ENCODE measurements at places on chromosomes 2 and 18.

DNA sequence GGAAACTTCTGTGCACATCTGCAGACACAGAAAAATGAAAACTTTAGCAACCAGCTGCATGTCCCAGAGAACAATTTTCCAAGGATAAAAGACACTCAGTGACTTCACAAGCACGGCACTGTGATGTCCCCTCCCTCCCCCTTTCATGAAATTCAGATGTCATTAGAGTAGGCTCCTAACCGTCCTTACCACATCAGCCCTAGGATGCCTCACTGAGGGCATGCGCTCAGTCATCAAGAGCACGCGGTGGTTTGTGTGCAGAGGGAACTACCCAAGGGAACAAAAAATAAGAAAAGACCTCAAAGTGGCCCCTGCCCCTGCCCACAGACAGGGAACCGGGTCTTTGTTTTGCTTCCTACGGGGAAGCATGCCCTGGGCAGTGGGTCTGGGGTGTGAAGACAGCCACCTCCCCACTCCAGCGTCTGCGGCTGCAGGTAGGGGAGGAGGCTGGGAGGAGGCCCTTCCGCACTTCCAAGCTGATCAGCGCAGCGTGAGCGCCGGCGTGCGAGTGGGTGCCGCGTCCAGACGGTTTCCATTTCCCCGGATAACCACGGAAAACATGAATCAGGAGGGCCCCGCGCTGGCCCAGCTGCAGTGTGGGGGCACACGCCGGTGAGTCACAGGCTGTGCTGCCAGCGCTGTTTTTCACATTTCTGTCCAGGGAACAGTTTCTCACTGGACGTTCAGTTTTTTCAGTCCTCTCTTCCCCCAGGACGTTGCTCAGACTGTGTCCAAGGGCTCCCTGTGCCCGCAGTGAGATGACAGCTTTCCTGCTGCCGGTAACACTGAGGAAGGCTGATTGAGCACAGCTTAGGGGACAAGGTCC is 70.6 kb downstream of the COPS8 start:
- peak; percentile 49 for DNase-seq

GRCh38 chr2:85390941-85391669 is 19.1 kb downstream of the CAPG start:
- peak; percentile 84 for DNase-seq

DNA sequence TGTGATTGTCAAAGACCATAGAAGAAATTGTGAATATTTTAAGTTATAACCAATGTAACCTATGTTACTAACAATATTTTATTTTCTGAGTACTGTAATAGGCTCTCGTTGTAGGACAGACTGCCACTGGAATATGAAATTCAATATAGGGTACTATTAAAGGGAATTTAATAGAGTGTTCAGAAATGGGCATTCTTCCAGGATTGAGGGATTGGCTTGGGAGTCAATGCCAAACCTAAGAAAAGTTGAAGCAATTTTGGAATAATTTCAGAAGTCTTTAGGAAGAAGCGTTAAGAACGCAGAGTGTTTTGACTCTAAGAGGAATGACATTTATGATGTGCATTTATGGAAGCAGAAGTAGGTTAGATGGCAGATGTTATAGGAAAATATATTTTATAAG is 79.0 kb downstream of the ACVR2A start:
- DNase-seq: no peak

GRCh38 chr2:57343391-57344006 is 703.1 kb upstream of the VRK2 start:
- no peak for DNase-seq

DNA sequence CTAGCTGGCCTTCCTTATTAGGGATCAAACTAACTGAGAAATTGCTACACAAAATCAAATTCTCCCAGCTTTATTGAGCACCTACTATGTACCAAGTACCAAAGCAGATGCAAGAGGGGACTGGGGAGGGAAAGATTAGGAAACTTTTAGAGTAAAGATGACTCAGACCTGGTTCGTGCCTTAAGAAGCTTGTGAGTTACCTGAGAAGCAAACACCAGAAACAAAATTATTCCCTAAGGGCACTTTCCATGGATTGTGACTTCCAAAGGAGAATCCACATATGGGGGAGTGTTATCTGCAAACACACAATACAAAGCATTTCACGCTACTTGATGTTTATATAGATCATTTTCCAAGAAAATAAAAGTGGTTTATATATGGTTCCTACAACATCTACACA is 326.9 kb upstream of the HNRNPA3 start:
- no peak for DNase-seq

DNA sequence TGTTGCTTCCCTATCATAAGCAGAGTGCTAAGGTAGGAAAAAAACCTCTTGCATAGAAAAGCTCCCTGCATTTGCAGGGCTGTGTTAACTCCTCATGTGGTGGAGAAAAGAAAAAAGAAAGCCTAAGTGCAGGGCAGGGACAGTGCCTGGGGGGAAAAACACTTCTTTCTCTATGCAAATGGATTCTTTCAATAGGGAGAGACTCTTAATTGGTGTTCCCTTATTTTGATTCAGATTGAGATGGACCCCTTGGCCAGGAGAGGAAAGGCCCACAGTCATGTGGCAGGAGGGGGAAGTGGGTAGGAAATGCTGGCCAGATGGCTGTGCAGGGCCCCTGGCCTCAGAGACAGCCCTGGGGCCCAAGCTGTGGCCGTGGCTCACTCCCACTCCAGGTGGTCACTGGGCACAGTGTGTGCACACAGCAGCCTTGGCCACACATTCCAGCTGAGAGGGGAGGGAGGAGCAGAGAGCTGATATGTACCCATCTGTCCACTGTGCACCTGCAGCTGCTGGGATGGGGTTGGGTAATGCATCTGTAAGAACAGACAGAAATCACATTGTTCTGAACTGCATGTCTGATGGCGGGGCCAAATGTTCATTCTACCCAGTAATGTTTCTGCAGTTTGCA is 410.4 kb downstream of the DSC3 start:
- DNase-seq: no peak

DNA sequence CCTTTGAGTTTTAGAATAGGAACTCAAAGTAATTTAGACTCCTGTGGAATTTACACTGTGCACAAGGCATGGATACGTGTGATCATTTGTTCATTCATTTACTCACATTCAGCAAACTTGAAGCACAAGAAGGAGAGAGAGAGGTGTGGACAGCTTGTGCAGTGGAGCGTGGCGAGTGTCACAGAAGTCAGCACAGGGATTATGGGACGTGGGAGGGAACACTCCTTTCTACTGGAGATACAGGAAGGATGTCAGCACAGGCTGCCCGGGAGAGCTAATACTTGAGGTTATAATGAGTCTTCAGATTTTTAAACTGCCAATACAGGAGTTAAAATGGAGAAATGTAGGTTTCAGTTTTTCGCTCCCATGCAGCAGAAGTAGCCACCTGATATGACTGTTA is 7.0 kb downstream of the FAM228A start:
- DNase-seq: no peak

DNA sequence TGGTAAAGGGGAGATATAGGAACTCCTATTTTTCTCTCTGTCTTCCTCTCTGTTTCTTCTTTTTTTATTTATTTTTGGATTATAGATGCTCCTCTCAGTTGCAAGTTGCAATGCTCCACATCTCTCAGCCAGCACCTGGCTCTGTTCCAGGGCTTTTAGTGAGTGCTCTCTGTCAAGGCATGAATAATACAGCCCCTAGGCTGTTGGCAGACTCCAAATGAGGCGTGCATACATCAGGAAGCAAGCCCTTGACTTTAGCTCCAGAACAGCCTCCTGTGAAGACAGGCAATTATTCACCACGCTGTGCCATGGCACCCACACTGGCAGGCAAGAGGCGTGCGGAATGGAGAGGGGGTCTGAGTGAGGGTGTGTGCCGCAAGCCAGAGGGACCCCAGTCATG is 228.1 kb upstream of the PXDN start:
- no peak for DNase-seq

DNA sequence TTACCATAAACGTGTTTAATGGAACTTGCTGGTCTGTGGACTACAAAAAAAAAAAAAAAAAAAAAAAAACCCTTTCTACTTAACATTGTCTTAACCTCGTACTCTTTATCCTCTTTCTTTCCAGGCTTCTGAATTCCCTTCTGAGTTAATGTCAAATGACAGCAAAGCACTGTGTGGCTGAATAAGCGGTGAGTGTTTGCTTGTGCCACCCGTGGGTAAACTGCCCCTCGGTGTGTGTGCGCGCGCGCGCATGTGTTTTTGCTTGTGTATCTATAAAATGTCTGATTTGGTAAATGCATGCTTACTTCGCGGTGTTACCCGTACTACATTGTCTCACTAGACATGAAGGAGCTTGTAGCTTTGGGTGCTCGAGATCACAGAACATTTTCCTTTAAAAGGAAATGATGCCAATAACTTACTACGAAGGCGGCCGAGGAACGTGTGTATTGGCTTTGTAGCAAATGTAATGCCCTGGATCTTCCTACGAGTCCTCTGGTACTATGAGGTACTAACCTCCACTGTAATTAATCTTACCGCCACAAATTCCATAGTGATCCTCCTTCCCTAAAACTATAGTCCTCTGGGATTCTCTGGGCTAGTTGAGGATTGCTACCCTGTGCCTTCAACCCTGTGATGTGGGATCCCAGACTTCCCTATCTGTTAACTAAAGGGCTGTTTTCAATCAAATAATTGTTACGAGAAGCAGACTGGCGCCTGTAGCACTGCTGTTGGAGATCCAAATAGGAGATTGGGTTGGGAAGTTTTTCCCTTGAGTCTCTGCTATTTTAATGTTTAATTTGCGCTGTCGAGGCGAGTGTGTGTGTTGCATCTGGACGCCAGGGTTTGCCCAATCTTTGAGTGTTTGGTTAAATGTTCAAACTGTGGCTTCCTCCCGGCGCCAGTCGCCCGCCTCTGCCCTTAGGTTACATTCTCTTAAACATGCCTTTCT is 1.1 kb downstream of the ID2 start:
- no peak for DNase-seq

DNA sequence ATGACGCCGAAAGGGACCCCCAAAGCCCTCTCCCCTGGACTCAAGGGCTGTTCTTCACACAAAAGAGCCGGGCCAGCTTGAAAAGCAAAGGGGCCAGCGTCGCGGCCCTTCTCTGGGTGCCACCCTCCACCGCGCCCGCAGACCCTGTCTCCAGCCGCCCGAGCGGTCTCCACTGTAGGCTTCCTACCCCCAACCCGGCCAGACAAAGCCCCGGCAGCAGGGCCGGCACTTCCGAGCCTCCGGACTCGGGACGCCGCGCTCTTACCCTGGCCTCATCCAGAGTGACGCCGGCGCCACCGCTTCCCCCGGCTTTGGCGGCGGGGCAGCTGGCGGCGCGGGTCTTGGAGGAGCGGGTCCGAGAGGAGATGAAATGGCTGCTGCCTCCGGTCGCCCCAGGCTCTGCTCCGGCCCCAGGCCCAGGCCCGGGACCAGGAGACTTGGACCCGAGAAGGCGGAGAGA is 603 bp downstream of the ATAD2B start:
- peak; percentile 72 for DNase-seq

DNA sequence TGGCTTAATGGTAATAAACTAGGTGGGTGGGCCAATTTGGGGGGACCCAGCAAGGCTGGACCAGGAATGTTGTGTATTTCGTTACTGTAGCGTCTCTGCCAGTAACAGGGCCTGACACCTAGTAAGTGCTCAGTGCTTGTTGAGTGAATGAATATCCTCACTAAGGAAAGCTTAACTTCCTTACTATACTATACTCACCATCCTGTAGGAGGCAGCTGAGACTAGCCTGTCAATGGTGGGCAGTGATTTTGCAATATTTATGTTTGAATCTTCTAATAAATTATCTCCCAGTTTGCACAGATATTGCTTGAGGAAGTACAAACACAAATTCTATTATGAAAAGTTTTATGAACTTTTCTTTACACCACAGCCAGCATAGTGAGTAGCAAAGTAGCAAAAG is 370.7 kb upstream of the SYT4 start:
- DNase-seq: no peak

DNA sequence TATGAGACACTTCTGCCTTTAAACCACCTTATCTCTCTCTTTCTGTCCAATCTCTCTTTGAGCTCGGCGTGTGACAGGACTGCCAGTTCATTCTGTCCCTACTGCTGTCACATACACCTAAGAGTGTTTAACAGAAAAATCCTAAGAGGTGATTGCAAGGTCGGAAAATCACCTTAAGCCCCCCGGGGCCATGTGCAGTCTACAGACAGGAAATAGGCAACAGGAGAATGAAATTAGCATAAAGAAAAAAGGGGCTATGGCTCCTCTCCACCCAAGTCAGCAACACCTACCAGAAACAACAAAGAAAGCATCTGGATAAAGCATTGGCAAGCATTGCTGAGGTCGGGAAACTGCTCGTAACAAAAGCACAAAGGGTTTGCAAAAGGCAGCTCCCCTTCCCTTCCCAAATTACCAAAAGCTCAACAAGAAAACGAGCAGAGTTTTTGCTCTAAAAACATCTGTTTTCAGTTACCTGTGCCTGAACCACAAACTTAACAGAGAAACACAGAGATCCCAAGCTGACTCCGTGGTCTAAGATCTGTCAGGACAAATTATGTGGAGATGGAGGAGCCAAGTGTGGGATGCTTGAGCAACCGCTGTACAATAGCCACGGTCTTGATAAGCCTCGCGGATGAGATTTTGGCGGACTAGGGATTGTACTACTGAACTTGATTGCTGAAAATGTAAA is 30.4 kb downstream of the ANKRD44 start:
- DNase-seq: no peak

GRCh38 chr2:211837206-211837605 is 701.4 kb downstream of the ERBB4 start:
- no peak for DNase-seq

DNA sequence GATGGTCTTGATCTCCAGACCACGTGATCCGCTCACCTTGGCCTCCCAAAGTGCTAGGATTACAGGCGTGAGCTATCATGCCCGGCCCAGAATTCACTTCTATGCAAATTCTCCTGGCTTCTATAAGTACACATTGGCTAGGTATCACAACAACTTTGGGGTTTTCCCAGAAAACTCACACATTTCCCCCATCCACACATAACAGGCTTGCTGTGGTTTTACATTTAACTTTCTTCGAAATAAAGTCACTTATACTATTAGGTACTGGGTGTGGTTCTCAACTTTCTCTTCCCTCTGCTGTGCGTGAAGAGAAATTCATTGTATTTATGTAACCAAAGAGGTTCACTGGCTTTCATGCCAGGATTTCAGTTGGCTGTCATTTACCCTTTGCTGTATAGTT is 439.4 kb upstream of the CWC22 start:
- DNase-seq: no peak

Data from activated naive CD8-positive, alpha-beta T cell treated with anti-CD3 and anti-CD28 coated beads, Interleukin-2, amount 10 ng/mL, durations not matched to agents 7 days and 5 days (primary cell).